NCI-H524 treated with DMSO at 0.1 percent for 48 hours (cell line): ENCODE measurements at places on chromosomes 11 and 22.

GRCh38 chr11:64243236-64243854 lies 2.5 kb downstream of the FKBP2 start:
- no peak for DNase-seq

DNA sequence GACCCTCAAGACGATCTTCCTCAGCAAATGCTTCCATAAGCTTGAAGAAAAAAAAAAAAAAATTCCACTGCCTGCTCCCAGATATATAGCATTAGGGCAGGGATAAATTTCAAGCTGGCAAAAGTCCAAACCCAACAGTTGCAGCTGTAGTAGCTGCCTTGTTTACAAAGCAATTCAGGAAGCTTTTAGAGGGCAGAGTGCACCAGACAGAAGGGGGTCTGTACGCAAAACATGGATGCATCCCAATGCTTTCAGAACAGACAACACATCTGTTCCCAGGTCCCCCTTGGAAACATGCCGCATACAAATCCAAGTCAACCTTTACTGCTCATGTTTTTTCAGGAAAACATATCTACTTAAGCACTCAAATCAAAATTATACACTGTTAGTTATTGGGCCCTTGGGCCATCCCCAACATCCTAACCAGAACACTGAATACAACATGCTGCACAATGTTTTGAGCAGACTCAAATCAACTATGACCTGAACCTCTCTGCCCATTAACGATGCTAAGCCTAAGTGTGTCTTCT lies 94.5 kb downstream of the CADM1 start:
- peak; percentile 87 for DNase-seq

- DNase-seq = no peak
Measured at GRCh38 chr22:44193535-44193891, 12.8 kb downstream of the PARVG start.

DNA sequence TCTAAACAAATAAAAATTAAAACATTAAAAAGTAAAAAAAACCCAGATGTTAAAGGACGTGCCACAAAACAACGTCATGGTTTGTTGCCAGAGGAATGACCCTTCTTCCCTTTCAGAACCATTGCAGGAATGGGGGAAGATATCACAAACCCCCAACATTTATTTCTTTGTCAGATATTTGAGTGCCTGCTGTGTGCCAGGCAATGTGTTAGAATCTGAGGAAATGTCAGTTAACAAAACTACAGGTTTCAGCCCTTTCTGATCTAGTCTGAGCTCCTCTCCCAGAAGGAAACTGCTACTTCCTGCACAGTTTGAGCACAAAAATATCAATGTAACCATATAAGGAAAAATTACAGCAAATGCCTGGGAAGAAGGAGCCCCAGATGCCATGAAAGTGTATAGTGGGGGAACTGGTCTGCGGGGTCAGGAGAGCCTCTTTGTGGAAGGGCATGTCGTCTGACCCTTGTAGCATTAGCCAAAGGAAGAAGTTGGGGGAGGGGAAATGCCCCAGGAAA lies 7.1 kb upstream of the NHERF4 start:
- DNase-seq = no peak

- DNase-seq = no peak
Measured at GRCh38 chr11:31802609-31802989, 8.5 kb downstream of the PAX6 start.

GRCh38 chr11:93216511-93217101 lies 18.8 kb upstream of the SLC36A4 start:
- DNase-seq = no peak

DNA sequence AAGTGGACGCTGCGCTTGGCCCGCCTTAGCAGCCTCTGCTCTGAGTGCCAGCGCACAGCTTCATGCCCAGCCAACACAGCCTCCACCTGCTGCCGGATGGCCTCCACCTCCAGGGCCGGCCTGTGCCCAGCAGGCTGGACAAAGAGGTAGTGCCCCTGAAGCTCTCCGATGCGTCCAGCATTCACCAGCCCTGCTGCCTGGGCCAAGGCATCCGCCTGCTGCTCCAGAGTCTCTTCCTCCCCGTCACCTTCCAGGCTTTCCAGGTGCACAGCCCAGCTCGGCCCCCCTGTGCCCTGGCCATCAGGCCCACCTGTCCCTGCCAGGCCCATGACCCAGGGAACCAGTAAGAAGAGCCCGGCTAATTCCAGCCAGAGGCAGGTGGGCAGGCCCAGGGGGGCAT lies 2.5 kb downstream of the PCSK7 start:
- DNase-seq = no peak

GRCh38 chr11:116986521-116987105 lies 111.6 kb downstream of the SIK3 start:
- DNase-seq = no peak

- DNase-seq = peak; percentile 24
Measured at GRCh38 chr11:110128161-110128560, 35.0 kb downstream of the ZC3H12C start.

GRCh38 chr22:17047656-17048055 lies 37.1 kb upstream of the IL17RA start:
- no peak for DNase-seq

DNA sequence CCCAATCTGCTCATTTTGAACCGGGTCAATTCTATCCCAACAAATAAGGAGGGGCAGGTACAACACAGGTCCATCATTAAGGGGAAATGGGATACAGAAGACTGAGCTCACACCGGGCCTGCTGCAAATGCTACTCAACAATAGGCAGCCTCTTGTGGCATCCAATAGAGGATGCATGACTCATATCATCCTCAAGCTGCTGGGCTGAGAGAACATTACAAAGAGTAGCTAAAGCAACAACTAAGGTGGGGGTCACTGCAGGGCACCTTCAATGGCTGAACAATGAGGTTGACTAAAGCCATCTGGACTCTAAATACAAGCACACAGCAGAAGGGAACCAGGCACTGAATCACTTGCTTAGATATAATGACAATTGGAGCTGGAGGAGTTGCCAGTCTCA lies 130.1 kb upstream of the SYN3 start:
- DNase-seq = no peak

- DNase-seq = peak; percentile 7
Measured at GRCh38 chr11:21514316-21514715, 678.6 kb upstream of the ANO5 start.
